ENCODE measurements at places on chromosomes 5 and 9.
A peak's percentile ranks its signal among the peaks of the same experiment; 100 is the strongest.

GRCh38 chr5:144549580-144549979, 378.9 kb downstream of the KCTD16 start:
- no peak for DNase-seq

GRCh38 chr9:84738353-84738752, 68.8 kb downstream of the NTRK2 start:
- no peak for DNase-seq

- DNase-seq, result peak; percentile 43
These were observed 735 bp upstream of the RPL26L1 start for GRCh38 chr5:172958331-172959046.

DNA sequence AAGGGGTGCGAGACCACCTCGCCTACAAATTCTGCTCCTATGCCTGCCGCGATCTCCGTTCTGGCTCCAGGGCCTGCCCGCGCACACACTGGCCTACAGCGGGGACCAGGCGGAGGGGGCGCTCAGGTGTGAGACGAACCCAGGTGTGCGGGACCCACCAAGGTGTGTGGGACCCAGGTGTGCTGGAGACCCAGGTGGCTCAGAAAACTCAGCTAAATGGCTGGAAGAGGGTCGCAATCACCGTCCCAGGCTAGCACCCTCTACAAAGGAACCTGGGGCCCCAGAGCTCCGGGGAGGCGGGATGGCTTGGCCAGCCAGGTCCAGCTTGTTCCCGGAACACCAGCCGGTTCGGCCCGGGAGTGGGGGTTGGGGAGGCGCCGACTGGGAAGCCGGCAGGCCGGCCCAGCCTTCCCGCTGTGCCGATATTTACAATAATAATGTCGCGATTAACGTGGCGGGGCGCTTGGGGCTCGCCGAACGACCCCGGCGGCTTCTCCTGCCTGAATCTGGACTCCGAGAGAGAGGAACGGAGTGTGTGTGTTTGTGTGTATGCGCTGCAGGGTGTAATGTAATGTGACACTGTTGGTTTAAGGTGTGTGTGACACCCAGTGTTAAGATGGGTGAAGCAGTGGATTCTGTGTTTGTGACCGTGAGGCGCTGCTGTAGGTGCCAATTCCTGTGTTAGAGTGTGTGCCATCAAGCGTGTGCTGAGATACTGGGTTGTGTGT, 1.4 kb downstream of the PCDH1 start:
- no peak for DNase-seq

DNA sequence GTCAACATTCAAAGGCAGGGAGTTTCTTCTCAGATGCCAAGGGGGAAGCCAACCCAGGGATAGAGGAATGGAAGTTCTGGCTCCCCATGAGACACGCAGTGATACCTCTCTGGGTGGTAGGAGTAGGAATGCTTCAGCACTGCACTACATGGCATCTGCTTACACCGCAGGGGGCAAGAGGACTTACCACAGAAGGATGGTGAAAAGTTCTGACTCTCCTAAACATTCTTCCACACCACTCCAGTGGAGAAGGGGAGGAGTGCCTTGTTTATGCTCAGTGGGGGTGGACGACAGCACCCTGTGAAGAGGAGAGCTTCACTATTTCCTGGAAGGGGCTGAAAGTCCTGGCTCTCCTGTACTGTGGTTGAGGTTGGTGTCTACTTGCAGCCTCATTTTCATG, 1011.3 kb upstream of the WWC1 start:
- DNase-seq, result no peak

DNA sequence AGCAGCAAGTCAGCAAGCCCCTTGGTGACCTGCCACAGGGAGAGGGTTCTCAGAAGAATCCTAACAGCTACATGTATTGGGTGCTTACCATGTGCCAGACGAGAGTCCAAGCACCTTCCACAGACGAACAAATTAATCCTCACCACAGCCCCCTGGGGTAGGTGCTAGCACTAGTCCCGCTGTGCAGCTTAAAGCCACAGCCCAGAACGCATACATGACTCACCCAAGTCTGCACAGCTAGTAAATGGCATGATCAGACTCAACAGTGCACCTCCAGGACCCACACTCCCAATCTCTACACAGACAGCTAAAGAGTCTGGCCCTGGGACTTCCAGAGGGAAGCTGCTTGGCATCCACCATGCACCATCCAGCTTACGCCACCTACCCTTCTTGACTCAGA, 111.5 kb downstream of the PAX5 start:
- no peak for DNase-seq

GRCh38 chr5:24823625-24824024, 178.8 kb upstream of the CDH10 start:
- no peak for DNase-seq

DNA sequence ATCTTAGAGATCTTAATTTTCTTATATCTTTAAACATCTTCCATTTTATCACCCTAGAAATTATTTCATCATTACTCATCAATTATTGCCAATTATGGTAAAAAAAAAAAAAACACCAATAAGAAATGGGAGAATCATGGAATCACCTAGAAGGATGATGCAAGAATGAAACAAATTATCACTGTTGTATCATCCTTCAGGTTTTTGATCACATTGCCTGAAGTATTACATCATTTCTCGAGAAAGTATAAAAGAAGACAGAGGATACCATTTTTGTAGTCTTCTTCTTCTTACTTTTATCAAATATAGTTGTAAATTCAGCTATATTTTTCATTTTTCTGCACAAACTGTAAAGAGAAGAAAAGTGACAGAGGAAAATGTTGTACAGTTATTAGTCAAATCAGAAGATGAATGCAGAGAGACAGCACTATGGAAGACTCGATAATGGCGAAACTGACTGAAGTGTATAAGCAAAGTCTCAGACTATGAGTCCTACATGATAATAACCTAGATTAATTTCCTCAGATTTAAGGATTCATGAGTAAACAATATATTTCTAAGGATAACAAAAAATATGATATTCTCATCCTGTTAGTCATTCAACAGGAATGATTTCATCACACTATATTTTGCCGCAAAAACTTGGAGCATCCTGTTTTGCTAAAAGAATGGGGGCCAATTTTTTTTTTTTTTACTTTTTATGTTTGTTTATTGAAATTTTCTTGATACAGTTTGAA, 5.9 kb upstream of the STC2 start:
- DNase-seq, result no peak

DNA sequence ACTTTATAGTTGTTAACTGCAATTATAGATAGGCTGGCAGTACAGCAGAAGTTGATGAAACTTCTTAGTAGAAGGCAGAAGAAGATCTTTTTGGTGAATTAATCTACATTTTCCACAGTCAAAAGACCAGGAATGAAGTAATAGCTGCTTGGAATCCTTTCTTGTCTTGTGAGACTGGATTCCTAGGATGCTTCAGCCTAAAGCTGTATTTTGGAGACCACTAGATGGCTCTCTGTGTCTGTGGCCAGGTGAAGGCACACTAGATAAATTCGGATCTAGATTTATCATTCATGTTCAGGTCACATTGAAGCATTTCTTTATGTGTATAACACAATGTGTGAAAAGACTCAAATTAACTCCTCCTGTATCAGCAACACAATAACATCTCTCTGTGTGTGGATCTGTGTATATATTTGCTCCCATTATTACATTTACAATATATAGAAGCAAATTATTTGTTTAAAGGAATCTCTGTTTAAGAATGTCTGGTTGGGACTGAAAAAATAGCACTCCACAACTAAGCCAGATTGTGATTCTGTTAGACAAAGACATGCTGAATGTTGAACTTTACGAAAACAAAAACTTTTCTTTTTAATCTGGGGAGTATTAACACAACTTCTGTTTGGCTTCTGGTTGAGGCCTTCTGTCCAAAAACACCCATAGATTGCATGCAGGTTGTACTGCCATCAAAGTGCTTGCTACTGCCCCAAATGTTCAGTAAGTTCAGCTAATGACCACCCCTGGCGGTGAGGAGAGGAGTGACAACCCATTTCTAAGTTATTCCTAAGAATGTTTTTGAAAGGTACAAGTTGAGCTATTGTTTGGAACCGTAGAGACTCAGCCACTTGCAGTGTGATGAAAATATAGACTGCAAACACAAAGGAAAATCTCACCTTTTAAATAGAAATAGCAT, 10.6 kb downstream of the GRIN3A start:
- peak; percentile 41 for DNase-seq

- no peak for DNase-seq
These were observed 512.9 kb upstream of the PTGER4 start for GRCh38 chr5:40166802-40167201.

DNA sequence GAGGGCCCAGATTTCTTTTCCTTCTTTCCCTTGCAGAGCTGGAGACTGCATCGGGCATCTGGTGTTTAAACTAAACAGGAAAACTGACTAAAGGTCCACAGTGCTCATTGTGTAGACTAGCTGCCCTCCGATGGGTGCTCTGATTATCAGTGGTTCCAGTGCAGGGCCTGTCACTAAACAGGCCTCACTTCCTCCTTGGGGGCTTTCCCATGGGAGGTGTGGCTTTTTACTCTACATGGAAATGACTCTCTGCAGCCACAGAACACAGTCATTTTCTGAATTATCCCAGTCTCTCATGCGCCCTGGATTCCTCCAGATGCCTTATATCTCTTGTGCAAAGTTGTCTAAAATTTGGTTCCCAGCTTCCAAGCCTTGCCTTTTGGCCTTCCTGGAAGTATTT, 199.2 kb downstream of the TRIO start:
- DNase-seq, result no peak

DNA sequence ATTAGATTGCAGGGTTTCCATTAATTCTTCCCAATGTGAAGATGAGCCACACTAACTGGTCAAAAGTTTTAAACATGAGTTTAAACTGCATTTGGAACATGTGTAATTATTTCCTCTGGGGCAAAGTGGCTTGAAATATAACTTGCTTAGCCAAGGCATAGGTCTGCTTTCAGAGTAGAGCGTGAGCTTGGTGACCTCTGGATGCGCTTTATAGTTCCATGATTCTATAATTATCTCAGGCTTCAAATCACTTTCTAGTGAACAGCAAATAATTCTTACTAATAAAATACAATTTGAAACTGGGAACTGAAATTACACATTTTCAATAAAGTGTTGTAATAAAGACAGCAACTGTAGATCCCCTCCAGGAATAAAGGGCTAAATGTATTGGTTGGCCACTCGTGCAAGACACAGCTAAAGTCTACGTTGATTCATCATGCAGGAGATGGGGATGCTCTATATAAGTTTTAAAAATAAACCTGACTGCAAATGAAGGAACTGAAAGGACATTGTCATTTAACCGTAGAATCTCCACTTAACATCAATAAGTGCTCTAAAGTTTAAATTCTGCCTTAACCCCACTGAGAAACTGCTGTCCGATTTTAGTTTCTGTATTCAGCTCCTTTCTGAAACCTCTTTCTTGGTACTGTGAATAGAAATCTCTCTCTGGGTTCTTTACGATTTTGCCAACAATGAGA, 460.0 kb downstream of the PSAT1 start:
- no peak for DNase-seq

- DNase-seq, result peak; percentile 26
These were observed 97.1 kb downstream of the GOLPH3 start for GRCh38 chr5:32076699-32077695.

DNA sequence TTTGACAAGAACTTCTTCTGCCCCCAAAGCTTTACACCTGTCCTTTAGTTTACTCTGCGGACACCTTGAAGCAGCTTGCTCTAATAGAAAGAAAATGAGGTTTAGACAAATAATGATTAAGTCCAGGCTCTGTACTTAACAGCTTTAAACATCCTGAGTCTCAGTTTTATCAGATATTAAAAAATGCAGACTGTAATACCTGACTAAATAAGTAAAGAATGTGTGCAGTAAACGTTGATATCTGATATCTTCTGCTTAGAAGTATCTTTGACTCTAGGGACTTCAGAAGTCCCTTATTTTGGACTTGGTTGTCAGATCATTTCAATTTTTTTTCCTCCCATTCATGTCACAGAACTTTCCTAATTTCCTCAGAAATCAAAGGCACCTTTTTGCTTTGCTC, 1060.4 kb downstream of the CDH12 start:
- DNase-seq, result no peak

DNA sequence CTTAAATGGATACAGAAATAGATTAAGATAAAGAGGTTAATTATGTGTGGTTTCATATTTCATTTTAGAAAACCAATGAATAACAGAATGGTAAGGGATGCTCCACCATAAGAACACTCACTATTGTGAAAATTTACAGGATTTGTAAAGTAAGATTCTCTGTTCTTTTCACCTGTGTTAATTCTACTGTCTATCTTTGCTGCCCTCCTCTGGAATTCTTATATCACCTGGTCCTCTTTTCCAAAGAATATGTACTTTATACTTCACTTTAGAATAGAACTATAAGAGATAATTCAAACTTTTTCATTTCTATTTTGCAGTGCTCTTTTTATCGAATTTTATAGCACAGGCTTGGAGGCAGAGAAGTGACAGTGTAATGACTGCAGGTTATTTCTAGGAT, 213.4 kb downstream of the LURAP1L start:
- no peak for DNase-seq

- no peak for DNase-seq
These were observed 285.3 kb upstream of the TMEM161B start for GRCh38 chr5:88553986-88554385.

DNA sequence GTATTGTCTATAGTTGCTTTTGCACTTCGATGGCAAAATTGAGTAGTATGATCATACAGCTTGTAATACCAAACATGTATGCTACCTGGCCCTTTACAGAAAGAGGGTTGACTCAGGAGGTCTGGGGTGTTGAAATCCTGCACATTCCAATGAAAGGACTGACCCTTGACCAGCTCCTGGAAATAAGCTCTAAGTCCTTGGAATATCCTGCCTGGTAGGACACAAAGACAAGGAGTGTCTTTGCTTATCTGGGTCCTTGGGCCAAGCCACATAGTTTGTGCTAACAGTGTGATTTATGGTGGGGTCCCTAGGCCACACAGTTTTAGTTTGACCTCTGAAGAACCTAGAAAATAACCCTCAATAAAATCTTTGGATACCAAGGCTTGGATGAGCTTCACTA, 89.3 kb upstream of the FTMT start:
- no peak for DNase-seq

DNA sequence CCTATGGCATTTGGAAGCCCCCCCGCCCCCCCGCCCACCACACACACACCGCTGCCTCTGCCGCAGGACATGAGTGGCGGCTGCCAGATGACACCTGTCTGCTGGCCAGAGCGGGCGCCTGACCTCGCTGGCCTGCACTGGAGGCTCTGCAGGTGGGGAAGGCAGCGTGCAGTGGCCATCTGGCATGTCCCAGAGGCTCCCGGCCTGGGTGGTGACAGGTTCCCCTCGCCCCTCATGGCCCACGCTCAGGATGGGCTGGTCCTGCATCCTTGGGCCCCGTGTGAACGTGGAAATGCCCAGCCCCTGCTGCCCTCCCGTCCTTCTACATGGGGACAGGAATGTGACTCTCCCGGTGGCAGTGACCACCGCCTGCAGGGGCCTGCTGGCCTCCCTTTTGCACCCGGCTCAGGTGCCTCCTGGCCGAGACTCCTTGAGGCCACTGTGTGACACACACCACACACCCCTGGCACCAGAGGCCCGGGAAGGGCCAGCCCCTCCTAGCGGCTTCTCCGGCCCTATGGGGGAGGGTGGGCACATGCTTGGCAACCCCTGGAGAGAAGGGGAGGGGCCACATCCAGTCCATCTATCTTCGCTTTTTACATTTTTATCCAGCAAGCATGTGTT, 30.3 kb downstream of the IRX4 start:
- DNase-seq, result no peak

- no peak for DNase-seq
These were observed 221.6 kb upstream of the CTNND2 start for GRCh38 chr5:12125895-12126294.

GRCh38 chr9:88536023-88536324, 996 bp downstream of the NXNL2 start:
- DNase-seq, result no peak

- no peak for DNase-seq
These were observed 205.5 kb upstream of the CDKN2B start for GRCh38 chr9:22214497-22215031.

GRCh38 chr5:95057615-95058014, 227.3 kb downstream of the MCTP1 start:
- DNase-seq, result peak; percentile 19

GRCh38 chr9:18007621-18008020, 428.8 kb downstream of the SH3GL2 start:
- DNase-seq, result no peak
